ENCODE measurements at places on chromosomes 12 and 14.
A peak's percentile ranks its signal among the peaks of the same experiment; 100 is the strongest.

DNA sequence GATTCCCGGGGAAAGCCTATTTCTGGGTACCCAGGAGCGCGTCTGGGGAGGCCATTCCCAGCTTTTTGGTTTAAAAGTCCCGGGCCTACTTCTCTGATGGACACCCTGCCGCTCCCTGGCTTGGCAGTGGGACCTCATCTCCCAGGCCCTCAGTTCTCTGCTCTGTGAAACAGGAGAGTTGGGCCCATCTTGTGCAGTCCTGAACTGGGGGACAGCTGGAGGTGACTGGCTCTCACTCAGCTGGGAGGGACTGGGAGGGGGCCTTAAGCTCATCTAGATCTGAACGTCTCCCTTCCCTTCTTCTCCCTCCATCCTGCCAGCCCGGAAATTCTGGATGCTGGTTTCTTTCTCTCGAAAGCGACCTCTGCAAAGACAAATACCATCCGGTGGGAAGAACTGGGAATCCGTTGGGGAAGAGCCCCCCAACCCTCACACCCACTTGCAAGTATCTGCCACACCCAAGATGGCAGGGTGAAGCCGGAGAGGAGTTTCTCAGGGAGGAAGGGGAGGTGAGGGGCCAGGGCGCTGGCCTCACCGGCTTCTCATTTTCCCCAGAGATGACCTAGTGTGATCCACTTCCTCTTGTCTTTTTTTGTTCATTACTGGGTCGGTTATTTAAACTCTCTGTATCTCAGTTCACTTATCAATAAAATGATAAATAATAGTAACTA, 1.4 kb downstream of the RIN3 start:
- no peak for DNase-seq

DNA sequence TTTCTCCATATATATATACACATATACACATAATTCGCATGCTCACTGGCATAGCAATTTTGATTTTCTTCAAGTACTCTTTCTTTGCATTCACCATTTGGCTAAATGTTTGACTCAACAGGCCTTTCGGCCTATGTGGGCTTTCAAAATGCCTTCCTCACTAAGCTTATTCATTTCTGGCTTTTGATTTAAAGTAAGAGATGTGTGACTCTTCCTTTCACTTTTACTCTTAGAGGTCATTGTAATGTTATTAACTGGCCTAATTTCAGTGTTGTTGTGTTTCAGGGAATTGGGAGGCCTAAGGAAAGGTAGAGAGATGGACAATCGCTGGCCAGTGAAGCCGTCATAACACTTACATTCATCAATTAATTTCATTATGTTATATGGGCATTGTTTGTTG, 14.5 kb upstream of the KLRD1 start:
- DNase-seq = no peak

- DNase-seq = no peak
These were observed 30.9 kb upstream of the IRF2BPL start for GRCh38 chr14:77059276-77059915.

GRCh38 chr14:68386950-68387779, 405.7 kb downstream of the ZFP36L1 start:
- DNase-seq = no peak

DNA sequence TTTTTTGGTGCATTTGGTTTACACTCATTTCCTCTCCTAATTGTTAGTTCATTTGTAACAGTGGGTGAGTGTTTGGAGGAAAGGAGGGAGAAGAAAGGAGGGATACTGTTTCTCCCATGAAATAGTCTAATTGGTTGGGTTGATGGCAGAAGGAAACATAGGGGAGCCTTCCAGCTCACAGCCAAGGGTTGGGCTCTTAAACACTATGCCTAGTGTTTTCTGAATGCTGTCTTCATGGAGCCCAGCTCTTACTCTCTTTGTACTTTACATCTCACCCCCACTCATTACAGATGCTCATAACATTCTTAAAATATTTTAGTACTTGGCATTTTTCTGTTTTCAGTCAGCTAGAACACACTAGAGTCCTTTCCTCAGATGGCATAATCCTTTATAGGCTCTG, 38.2 kb downstream of the BAZ2A start:
- DNase-seq = no peak

- DNase-seq = no peak
These were observed 9.1 kb downstream of the SCAF11 start for GRCh38 chr12:45981075-45981837.

GRCh38 chr14:104611881-104612280, 7.3 kb upstream of the TMEM179 start:
- DNase-seq = no peak

DNA sequence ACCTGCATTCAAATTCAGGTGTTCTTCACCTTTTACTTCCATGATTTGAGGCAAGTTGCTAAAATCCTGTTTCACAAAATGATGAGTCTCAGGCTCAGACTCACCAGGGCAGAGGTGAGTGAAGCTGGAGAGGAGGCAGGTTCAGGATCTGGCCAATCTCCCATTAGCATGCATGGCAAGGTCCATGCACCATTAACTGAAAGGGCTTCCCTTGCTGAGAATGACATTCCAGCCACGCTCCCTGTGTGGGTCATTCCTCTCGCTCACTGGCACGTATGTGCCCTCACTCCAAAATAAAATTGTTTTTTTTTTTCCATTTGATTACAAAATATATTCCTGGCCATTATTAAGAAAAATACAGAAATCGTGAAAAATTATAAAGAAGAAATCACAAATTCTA, 257.6 kb downstream of the C12orf75 start:
- no peak for DNase-seq

DNA sequence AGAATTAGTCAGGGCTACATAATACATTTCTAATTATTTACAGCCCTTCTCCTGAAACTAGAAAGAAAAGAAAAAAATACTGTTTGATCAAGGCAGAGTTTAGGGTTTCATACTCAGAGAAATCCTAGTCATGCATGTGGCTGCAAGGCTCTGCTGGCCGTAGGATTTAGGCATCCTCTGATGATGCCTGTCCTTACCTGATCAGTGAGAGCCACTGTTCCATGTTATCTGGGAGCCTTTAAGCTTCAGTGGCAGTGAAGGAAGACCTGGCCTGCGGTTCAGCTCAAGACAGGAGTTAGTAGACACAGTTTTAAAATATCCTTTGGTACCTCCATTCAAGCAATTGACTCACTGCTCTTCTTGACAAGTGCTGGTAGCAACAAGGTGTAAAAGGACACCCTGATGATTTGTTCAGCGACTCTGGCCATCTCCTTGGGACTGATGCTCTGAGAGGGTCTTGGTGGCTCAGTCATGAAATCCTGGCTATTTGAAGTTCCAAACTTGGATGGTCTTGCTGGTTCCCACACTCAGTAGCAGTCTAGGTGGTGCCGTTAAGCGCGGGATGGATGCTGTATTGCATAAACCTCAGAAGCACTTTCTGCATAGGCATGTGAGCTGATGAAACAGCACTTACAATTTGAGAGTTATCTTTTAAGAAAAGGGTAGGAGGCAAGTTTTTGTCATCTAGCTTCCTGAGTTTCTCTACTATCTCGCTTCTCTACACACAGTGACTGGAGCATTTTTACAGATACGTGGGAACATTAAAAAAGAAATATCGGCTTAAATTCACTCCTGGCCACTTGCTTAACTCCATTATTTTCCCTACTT, 162.0 kb downstream of the SAMD4A start:
- DNase-seq = no peak

GRCh38 chr12:94783862-94784261, 133.5 kb upstream of the TMCC3 start:
- no peak for DNase-seq

- DNase-seq = no peak
These were observed 368.6 kb downstream of the DPF3 start for GRCh38 chr14:72525087-72525915.

DNA sequence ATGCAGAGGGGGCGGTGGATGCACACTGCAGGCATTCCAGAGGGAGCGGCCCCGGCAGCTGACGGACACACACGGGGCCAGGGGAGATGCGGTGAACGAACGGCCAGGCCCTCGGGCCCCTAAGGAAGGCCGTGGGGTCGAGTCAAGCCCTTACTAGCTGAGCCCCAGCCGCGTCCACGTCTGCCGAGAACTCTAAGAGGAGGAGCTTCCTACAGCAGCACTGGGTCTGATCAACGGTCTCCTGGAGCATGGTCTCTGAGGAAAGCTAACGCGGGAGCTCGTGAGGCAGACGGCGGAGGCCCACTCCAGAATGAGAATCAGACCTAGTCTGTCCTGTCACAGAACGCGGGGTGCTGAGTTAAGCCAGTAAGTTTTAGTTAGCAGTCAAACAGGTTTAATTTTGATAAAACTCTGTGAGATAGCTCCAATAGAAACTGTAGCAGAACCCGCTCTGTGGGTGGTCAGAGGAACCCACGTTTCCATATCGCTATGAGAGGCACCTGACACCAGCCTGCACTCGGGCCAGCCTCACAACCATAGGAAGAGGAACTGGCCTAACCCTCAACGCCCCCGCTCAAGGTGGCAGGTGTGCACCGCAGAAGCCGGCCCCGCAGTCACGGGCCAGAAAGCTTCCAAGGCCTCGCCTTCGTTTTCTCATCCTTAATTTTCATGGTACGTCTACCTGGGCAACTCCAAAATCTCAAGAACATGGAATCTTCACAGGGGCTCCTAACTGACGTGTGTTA, 55.5 kb downstream of the CDC42BPB start:
- DNase-seq = no peak

DNA sequence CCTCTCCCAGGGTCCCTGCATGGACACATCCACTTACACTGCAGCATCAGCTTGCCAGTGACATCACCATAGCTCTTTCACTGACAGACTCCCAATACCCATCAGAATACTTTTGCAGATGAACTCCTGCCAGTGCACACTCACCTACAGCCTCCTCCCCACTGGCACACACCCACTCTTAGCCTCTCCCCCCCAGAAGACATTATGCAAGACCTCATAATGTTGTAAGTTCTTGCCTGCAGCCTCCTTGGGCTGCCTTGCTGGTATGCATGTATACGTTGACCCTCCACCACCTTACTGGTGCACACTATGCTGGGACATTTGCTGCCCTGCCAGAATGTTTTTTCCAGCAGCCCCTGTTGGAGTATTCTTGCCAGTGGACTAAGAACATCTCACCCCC, 324.2 kb downstream of the AEBP2 start:
- no peak for DNase-seq

GRCh38 chr14:102341566-102341965, 21.1 kb downstream of the CINP start:
- no peak for DNase-seq

- no peak for DNase-seq
These were observed 69.4 kb upstream of the BDKRB2 start for GRCh38 chr14:96135285-96135684.

DNA sequence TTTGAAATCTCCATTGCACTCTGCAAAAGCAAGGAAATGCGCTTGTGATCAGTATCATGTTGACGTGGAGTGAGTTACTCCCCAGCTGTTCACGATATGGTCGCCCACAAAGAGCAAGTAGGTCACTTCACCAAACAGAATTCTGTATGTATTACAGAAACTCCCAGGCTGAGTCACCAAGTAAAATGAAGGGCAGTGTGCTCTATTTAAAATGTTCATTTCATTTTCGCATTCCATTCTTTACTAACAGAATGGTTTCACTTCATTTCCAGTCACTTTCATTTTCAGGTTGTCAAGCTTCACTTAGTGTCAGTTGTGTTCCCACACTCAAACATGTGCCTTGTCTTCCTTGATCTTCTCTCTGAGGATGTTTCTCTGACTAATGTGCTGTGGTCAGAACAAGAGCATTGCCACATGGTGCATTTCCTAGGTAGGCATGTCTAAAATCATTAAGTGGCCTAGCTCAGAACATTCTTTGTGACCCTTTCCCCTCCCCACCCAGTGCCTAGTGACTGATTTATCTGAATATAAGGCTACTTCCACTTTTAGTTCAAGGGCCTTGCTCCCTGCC, 391.2 kb downstream of the RAD51B start:
- DNase-seq = no peak

DNA sequence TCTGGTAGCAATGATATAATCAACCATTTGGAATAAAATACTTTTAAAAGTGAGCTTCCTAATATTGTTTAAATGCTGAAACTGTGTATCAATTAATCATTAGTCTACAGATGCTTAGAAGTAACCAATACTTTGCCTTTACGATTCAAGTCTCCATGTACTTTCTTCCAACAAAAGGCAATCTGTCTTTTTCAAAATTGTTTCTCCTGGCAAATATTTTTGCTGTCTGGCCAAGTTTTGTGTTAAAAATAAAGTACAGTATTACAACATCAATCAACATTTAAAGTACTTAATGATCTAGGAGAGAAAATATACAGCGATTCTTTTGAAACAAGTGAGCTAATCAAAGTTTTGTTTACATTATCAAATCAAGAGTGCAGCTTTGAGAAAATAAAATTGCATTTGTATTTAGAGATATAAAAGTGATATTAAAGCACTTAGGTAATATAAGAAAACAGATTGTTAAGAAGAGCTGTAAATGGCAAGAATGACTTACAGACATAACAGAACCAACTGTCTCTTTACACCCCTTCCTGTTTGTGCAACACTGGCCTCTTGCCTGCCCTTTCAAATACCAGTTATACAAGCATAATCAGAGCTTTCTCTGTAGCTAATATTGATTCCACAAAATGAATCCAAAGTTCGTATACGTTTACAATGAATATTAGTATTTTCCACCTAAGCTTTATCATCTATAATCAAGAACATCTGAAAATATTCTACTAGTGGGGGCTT, 38.2 kb upstream of the FBLN5 start:
- DNase-seq = no peak

- no peak for DNase-seq
These were observed 25.9 kb upstream of the WNK1 start for GRCh38 chr12:726281-727140.

GRCh38 chr12:81797100-81797499, 38.0 kb upstream of the PPFIA2 start:
- DNase-seq = no peak

- DNase-seq = no peak
These were observed 51.2 kb downstream of the TESPA1 start for GRCh38 chr12:54933376-54933775.

DNA sequence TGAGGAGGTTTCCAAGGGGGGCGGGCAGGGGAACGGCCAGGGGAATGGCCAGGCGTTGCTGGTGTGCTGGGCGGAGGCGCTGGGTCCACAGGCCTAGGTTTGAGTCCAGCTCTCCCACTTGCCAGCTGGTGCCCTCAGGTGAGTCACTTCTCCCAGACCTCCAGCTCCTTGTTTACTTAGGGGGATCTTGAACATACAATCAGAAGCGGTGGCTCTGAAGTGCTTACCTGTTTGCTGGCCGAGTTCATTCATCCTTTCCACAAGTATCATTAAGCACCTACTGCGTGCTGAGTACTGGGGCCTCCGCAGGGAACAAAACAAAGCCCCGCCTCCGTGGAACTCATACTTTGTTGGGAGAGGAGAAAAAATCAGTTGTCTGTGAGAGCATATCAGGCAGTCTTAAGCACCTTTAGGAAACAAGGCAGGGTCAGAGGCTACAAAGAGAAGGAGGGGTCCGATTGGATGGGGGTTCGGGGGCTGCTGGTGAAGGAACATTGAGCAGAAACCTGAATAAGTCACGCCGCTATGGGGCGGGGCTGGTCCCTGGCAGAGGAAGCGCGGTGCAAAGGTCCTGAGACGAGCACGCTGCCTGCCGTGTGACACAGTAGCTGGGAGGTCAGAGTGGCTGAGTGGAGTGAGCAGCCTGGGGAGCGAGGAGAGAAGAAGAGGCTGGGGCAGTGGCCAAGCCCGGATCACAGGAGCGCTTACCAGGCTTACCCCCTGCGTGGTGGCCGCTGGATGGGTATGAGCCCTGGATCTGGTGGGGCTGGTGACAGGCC, 15.1 kb downstream of the MVK start:
- DNase-seq = peak; percentile 89

GRCh38 chr12:1880153-1880845, 38.2 kb downstream of the CACNA2D4 start:
- peak; percentile 35 for DNase-seq

Measured in left lobe of liver (tissue), 2 donors.